ENCODE measurements at places on chromosomes 5 and 9. TPM values are rescaled to one million over a fixed set of nuclear protein-coding genes. Genes with fewer than 3 reads are reported as not detected.

- no peak for DNase-seq
Measured at GRCh38 chr5:115494570-115495289, 49.8 kb downstream of the FEM1C start.

- DNase-seq: no peak
Measured at GRCh38 chr9:100281066-100281465, 71.7 kb downstream of the TEX10 start.

Gene SPTLC1
- total RNA-seq: 64.3 TPM

Gene BTNL8
- not detected for total RNA-seq

DNA sequence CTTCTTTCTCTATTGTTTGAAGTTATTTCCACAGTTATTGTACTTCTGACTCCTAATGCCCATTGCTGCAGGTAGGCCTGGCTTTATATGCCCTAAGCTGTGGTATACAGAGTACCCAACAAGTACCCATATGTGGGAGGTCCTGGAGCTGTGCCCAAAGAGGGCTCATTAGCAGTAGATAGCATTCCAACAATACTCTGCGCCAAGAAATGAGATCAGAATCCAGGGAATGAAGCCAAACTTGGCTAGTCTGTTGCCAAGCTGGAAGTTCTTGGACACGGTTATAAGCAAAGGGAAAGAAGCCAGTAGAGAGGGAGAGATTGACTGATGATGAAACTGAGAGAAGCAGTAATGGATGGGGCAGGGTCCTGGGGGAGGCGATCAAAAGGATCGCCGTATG is 29.7 kb upstream of the FAM169A start:
- no peak for DNase-seq

Gene MAMDC2
- 2.5 TPM for total RNA-seq

Gene UNC5A
- 1.8 TPM for total RNA-seq
